Cortex of kidney (tissue), 1 donor: ENCODE measurements at places on chromosomes 4 and X.

DNA sequence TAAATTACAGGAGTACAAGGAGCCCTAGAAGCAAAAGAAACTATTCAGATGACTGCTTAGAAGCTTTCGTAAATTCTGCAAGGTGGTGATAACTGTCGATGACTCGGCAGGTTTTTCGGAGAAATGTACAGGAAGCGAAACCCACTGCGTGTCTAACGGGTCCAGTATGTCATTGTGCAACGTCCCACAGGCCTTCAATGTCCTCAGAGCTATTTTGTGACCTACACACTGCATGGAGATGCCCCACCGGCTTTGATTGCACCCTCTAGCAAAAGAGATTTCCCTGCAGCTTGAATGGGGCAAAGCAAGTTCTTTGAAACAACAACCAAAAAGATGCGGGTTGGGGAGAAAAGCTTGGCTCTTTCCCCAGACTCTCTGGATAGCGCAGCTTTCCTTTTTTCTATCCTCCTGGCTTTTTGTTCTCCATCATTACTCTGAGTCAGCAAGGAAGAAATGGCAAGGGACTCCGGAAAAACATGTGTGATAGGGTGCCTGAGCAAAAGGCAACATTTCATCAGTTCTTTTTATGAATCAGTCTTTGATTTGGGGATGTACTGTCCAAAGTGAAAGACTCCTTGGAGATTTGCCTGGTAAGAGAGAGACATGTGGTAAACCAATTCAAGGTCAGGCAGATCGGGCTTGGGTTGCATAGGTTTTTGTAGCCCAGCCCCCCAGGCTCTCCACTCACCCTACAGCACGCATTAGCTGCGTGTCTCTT lies 112.0 kb upstream of the TBL1X start:
- DNase-seq: no peak

- no peak for DNase-seq
Observed at GRCh38 chrX:146614663-146615478, 194.7 kb upstream of the CXorf51B start.

GRCh38 chrX:108167211-108167872 lies 75.8 kb downstream of the ATG4A start:
- no peak for DNase-seq

GRCh38 chr4:138035781-138036258 lies 206.3 kb downstream of the SLC7A11 start:
- no peak for DNase-seq

DNA sequence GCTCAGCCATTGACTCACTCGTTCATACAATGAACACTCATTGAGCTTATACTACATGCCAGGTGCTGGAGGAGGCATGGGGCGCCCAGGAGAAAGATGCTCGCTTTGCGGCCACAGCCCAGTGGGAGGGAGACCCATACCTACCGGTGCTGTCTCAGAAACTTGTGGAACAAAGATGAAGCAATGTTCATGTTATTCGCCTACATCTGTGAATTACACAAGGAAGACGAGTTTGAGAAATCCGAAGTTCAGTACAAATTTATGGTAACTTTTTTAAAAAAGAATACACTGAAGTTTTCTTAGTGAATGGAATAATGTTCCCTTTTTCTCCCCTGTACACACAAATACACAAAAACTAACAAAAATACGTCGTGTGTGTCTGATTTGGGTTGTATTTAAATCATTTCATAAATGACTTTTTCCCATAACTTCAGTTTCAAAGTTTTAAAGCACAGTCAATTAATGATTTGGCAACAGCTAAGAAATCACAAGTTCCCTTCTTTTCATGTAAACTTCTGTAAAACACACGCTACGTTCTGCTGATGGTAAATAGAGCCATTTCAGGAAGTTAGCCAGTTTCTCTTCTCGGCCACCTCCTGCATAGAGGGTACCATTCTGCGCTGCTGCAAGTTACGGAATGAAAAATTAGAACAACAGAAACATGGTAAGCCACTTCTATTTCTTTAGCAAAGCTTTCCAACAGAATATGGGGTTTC lies at the start of gene TLR8:
Gene TLR8, plus strand, starts transcription at position 575 of the 716 bp plus-strand sequence. Its CDS starts 87 bp downstream, at position 662.
- no peak for DNase-seq

GRCh38 chr4:107069049-107069448 lies 32.9 kb upstream of the DKK2 start:
- no peak for DNase-seq

- no peak for DNase-seq
Observed at GRCh38 chrX:27998666-27999065, 17.4 kb upstream of the DCAF8L1 start.

DNA sequence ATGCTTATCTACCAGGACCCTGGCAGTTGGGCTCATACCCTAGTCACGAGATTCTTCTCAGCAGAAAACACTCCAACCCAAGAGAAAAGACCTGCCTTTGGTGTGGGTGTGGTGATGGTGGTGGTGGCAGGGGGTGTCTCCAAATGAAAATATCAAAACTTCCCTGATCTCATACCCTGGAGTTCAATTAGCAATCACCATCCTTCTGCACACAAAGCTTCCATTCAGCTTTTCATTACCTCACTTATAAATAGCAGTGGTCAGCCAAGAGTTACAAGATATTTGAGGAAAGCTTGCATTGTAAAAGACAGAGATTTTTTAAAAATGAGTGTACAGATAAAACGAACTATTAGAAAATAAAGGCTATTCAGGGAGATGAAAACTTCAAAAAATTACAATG lies 580.8 kb upstream of the MAGEB2 start:
- DNase-seq: no peak

DNA sequence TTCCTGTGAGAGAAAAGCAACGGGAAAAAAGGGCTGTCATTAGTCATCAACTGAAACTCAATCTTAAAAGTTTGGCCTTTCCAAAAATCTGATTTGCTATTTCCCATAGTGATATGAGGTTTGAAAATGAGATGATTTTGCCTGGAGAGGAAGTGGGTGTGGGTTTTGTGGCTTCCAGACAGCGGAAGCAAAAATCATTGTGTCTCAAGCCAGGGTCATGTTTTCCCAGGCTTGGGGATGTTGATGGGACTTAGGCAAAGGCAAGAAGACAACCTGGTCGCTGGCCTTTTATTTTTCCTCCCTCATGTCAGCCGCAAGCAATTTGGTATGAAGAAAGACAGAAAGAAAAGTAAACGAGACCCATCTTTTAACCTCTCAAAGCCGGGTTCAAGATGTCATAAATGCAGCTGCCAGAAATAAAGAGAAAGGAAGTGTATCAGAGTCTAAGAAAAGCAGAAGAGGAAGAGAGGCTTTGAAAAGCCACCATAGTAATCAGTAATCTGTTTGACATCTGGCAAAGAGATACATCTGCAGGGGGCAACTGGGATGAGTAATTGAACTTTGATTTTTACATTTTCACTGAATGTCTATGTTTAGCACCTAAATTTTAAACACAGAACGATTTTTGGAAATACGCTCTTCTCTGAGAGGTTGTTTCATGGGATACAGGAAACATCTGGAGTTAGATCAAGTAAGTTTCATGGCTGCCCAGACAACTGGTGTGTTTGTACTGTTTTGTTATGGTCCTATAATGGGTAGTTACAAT lies 521.6 kb upstream of the SLIT2 start:
- DNase-seq: no peak

- DNase-seq: no peak
Observed at GRCh38 chr4:139901531-139902320, 236.1 kb downstream of the MGST2 start.

- no peak for DNase-seq
Observed at GRCh38 chr4:79121875-79122358, 182.7 kb upstream of the PAQR3 start.

GRCh38 chr4:127400731-127401346 lies 231.9 kb upstream of the INTU start:
- no peak for DNase-seq

- no peak for DNase-seq
Observed at GRCh38 chr4:40482985-40483647, 146.5 kb downstream of the RBM47 start.

DNA sequence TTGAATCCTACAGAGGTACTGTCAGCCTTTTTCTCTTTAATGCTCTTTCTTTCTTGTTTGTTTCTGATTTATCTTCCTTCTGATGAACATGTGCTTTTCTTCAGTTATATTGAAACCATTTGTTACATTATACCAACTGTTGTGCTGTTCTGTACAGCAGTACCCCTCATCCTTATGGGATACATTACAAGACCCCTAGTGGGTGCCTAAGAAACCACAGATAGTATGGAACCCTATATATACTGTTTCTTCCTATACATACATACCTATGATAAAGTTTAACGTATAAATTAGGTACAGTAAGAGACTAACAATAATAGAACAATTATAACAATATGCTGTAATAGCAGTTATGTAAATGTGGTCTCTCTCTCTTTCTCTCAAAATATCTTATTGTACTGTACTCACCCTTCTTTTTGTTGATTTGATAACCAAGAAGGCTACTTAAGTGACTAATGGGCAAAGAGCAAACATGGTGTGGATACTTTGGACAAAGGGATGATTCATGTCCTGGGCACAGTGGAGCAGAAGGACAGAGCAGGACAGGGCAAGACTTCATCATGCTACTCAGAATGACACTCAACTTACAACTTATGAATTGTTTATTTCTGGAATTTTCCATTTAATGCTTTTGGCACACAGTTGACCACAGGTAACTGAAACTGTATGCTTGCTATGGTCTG lies 10.7 kb upstream of the YIPF7 start:
- DNase-seq: no peak

DNA sequence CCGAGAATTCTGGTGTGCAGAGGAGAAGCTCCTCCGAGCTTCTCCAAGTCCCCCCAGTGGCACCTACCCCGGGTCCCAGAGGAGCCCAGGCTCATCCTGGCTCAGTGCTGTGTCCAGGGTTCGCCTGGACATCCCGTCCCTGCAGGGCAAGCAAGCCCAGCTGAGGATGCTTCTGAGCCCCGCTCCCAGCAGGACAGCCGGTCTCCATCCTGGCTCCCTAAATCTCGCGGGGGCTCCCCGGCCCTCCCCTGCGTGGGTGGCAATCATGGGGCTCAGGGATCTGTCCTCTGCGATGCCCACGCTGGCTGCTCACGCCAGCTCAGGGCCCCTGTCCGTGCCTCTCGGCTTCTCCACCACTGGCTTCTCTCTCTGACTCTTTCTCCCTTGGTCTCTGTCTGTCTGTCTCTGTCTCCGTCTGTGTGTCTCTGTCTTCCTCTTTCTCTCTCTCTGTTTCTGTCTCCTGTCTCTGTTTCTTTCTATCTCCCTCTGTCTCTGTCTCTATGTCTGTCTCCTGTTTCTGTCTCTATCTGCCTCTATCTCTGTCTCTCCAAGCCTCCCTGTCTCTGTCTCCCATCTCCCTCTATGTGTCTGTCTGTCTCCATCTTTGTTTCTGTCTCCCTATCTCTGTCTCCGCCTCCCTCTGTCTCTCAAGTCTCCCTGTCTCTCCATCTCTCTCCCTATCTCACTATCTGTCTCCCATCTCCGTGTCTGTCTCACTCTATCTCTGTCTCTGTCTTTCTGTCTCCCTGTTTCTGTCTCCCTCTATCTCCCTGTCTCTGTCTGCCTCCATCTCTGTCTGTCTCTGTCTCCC lies 27.8 kb upstream of the SLC25A6 start:
- DNase-seq: no peak

GRCh38 chr4:112515198-112516065 lies 548 bp downstream of the NEUROG2 start:
- DNase-seq: no peak

GRCh38 chr4:87257523-87257922 lies 37.1 kb upstream of the KLHL8 start:
- no peak for DNase-seq

- no peak for DNase-seq
Observed at GRCh38 chr4:188975271-188975670, 836.0 kb downstream of the TRIML1 start.

GRCh38 chr4:110296892-110297291 lies 98.5 kb upstream of the ELOVL6 start:
- no peak for DNase-seq

DNA sequence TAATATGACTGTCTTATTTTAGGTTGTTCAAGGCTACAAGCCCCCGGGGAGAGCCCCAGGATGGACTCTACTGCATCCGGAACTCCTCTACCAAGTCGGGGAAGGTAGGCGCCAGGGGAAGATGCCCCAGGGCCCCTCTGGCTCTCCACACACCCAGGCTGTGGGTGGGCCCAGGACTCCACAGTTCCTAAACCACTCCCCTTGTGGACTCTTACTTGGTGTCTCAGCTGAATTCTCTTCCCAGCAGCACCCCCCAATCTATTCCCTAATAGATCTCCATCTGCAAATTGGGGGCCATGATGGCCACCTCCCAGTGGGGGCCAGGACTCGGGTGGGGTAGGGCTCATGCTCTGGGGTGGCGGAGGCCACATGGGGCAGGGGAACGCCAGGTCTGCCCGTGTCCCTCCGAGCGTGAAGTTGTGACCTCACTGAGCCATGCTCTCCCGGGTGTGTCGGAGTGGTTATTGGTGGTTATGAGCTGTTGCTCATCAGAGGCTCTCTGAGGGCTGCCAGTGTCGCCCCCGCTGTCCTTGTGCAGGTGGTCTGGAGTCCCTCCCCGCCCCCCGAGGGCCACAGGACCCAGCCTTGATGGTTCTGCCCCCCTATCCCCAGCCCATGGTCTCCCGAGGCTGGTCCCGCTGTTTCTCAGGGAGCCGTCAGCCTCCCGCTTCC lies 11.2 kb upstream of the ADD1 start:
- no peak for DNase-seq

GRCh38 chrX:38332505-38332904 lies 5.2 kb upstream of the RPGR start:
- no peak for DNase-seq

GRCh38 chrX:42823443-42823842 lies 45.5 kb upstream of the PPP1R2C start:
- no peak for DNase-seq

- no peak for DNase-seq
Observed at GRCh38 chr4:84493092-84493850, 5.8 kb downstream of the NKX6-1 start.

DNA sequence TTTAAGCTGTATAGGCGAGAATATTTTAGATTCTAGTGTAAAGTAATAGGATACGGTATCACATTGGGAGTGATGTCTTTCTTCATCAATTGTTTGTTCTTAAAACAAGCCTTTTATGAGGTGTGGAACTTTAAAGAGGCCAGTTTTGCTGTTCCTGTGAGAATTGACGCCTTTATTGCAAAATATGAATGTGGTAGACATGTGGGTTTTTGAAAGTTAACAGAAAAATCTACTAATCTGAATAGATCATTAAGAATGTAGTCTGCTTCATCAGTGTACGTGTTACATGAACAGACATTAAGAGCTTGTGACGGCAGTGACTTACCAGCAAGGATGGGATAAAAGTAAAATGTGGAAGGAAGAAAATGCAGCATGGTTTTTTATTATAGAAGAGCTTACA lies 63.8 kb downstream of the STOX2 start:
- DNase-seq: no peak

DNA sequence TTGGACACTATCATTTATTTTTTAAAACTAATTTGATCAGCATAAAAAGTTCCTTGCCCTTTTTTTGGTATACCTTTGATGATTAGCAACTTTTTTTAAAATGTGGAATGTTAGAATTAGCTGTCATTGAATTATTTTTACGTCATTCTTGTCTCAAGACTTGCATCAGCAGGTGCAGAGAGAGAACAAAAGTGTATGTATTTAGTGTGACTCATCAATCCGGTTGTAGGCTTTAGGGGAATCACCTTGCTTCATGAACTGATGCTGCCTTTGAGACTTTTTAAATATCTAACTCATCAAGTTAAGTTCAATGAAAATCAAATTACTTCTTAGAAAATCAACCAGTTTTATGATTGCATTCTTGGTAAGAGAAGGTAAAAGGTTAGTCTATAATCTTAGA lies 125.1 kb downstream of the ARX start:
- DNase-seq: no peak
